ENCODE measurements at places on chromosomes 3 and 15.

DNA sequence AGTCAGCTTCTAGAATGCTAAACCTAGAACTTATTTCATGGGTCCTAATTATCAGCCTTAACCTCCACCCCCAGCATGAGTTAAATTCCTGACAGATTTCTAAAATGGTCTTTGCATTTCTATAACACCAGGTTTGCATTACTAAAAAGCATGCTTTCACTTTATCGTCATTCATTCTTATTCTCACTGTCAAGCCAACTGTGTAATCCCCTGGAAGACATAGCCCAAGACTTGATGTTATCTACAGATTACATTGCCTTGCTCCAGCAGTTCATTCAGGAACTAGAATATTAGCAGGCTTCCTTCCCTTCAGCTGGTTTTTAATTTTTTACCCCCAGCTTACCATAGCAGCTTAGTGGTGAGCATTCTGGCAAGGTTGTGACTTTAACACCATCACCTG is 184.0 kb downstream of the SLCO3A1 start:
- no peak for DNase-seq

DNA sequence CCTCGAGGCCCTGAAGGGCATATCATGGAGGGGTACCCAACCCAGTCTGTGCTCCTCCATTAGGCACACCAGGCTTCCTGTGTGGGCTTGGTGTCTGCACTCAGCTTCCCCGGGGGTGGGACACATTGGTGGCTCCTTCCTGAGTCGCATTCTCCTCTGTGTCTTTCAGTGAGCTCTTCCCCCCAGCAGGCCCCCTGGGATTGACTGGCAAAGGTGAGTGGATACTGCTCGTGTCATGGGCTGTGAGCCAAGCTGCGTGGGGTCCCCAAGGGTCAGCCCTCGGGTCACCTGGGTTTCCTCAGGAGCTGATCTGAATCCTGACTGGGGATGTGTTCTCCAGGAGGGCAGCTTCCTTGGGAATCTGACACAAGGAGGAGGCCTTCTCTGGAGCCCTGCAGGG is 231.0 kb downstream of the SNRPN start:
- no peak for DNase-seq

GRCh38 chr15:60757273-60757672 is 278.3 kb upstream of the ICE2 start:
- DNase-seq, result no peak

- no peak for DNase-seq
Measured at GRCh38 chr3:11172096-11172690, 17.9 kb downstream of the HRH1 start.

DNA sequence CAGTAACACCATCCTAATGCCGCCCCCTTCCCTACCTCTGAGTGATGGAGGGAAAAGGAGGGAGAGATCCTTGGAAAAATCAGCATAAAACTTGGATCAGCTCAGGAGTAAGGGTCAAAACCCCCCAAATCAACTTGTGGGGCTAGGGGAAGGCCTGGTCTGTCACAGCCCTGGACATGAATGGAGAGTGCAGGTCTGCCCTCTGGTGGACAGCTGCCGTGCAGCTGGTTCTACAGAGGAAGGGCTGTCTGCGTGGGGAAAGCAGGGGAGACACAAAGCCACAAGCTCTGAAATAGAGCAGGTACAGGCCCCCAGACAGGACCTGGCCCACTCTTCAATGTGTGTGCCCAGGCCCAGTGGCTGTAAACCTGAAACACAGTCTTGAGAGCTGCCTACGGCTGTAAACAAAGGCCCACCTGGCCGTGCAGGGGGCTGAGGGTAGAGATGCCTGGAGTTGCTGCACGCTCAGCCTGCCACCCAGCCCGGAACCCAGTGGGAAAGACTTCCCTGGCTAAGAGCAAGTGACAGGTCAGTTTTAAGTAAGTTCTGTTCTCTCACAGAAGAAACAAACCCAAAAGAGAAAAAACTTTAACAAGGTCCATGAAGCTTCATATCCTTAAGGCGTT is 16.4 kb downstream of the CLK3 start:
- no peak for DNase-seq

DNA sequence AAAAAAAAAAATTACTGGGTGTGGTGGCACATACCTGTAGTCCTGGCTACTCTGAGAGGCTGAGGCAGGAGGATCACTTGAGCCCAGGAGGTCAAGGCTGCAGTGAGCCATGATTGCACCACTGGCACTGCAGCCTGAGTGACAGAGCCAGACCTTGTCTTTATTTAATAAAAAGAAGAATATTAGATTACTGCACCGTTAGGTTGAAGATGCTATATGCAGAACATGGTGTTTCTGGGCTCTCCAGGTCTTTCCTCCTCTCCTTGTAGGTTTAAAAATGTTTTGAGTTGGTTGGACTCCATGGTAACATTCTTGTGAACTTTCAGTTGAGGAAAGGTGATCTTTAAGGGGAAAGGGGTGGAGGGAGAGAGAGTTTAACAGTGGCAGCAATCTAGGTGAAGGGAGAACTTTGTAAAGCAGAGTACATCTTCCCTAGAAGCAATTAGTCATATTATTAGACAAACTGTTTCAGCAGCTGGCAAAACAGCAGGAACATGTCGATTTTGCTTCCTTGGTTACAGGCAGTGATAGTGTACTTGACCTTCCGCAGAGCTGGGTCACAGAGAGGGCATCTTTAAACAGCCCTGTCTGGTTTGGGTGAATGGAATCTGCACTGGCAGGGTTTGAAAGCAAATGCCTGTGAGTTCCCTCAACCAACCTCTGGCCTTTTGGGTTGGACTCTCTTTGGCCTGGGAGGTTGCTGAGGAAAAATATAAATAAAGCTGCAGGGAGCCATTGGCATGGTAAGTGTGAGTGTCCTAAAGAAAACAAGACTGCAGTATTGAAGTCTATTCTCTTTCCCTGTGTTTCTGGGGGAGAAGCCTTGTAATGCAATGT is 42.8 kb downstream of the NR2C2 start:
- DNase-seq, result no peak

- DNase-seq, result no peak
Measured at GRCh38 chr3:112090887-112091586, 4.8 kb downstream of the C3orf52 start.

- DNase-seq, result no peak
Measured at GRCh38 chr3:123157209-123157597, 44.5 kb upstream of the SEC22A start.

DNA sequence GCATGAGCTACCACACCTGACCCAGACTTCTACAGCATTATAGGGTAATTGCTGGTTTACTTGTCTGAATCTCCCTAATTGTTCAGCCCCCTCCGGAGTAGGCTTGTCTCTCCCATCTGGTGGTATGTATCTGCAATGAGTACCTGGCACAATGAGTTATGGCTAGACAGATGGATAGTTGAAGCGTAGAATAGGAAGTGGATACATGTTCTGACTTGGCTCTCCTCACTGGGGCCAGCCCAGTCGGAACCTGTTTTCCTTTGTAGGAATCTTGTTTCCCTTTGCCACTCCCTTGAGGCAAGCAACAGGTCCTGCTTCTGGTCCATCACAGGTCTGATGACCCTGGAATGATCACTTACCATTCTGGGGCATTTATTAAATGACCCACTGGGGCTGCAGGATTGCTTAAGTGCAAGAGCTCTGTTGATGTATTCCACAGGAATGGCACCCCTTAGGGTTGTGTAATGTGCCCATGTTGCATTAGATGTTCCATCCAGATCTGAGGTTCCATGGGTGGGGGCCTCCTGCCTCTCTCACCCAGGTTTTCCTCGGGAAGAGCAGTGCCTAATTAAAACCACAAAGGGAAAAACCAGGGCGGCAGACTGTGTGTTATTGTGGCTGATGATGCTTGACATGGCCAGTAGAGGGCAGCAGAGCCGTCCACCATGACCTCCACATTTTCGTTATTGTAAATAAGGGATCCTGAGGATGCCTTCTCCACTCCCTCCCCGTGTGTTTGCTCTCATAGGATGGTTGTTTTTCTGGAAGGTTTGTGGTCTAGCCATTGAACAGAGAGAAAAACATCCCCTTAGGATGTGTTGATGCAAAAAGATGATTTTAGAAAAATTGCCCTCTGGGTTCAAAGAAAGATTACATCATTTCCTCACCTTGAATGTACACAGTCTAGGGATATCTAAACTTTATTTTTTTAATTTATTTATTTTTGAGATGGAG is 58.0 kb downstream of the CMTM8 start:
- DNase-seq, result no peak

- no peak for DNase-seq
Measured at GRCh38 chr15:40702077-40702476, 7.1 kb downstream of the RAD51 start.

DNA sequence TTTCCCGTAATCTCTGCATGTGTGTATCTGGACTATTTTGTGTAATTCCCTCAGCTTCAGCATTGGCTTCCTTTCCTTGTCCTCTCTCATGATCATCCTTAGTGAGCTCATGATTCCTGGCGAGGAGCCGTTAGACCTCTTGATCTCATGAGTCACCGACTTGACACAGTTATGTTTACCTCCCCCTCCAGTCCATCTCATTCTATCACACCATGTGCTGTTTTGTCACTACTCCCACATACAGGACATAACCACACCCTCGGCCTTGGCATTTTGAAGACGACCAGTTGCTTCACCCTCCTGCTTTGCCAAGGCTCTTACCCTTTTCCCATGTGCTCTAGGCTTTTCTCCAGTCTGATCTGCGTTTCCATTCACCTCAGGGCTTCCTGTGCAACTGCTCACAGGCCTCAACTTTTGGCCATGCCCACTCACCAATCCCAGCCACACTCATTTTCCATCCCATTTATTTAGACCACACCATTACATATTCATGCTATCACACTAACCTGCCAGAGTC is 41.5 kb downstream of the CP start:
- peak; percentile 94 for DNase-seq

DNA sequence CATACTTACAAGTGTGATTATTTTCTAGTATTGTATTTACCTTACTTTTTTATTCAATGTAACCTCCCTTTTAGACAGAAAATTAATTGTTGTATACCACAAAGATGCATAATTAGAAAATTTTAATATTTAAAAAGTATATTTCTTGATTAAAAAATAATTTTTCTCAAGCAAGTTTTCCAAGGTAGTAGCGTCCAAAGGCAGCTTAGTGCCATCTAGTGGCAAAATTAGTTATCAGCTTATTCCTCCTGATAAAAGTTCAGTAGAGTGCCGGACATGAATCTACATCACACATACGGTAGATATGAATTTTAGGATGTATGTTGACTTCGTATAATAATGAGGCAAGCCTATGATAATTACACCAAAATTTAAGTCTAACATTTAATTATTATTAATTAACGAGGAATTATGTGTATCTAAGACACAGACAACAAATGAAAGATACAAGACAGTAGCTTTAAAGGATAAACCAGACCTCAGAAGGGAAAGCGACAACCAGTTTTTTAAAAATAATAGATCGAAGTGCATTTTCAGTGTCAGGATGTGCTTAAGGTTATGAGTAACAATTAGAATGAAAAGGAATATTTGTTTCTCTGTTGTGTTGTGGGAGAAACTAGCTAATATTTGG is 405.9 kb downstream of the ROBO1 start:
- DNase-seq, result peak; percentile 2

- peak; percentile 11 for DNase-seq
Measured at GRCh38 chr3:36496684-36497633, 116.7 kb downstream of the STAC start.

DNA sequence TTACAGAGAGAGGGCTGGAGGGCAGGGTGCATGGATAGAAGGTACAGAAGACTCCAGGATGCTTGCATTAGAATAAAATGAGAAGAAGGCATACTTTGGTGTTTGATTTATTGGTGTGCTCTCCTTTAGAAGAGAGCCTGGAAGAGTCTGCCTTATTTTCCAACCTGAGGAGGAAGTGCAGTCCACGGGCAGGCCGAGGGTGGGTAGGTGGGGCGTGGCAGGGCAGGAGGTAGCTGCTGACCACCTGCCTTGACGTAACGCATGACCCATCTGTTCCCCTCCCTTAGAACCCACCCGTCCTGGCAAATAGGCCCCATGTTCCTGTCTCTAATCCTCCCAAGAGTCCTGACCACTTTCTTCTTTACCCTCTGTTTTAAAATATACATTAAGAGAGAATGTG is 222.3 kb upstream of the LYSMD4 start:
- DNase-seq, result no peak

DNA sequence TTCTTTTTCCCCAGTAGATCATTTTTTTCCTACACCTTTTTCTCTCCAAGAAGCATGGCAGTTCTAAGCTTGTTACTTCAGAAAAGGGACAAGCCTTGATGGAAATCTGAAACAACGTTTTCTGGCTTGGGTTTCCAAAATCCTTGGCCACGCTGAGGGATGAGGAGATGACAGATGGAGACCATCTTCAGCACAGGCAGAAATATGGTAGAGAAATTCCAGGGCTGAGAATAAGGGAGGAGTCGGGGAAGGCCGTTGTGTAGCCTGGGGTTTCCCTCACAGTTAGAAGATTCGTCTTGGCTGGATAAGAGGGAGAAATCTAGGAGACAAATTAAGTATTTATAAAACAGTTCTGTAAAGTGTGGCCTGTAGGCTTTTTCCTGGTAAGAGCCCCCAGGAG is 33.9 kb upstream of the STT3B start:
- DNase-seq, result no peak

DNA sequence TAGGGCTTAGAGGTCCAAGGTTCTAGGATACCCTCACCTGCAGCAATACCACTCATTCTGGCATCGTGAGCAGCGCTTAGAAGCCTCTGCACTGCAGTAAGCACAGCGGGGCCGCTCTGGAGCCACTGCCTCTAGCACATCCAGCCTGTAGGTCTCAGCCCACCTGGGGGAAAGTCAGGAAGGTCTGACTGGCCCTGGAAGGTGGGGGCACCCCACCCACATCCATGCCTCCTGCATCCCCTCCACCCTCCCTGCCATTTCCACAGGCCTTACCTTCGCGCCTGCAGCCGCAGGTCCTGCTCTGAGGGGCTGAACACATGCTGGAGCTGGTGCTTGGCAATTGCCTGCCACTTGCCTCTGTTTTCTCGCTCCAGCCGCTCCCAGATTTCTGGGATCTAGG is 901 bp upstream of the RASSF1 start:
- no peak for DNase-seq

DNA sequence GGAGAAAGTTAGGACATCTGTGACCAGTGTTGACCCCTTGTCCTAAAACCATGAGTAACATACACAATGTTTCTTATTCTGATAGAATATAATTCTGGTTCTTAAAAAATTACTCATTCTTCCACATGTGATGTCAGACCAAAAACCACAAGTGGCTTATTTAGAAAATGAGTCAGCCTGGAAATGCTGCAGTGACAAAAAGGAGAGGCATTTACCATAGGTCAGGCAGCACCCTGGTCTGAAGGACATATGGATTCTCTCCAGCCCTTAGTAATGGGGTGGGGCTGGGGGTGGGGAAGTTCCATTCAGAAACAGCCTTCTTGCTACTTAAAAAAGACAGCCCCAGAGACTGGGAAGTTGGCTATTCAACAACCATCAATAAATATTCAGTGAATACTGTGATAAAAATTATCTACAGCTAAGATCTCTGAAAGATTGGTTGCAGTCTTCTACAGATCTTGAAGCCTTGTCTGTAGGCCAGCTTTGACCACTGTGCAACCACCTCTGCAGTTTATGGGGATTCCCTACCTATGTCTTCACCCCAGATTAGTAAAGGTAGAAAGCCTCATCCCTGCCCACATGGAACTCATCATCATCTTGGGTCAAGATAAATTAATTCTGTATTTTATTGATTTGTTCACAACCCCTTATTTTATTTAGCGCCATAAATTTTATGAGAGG is 34.9 kb upstream of the TIMP4 start:
- DNase-seq, result peak; percentile 95
